ENCODE measurements at places on chromosomes 6 and 20.
A peak's percentile ranks its signal among the peaks of the same experiment; 100 is the strongest.

- DNase-seq = no peak
Measured at GRCh38 chr20:46851746-46852145, 42.9 kb upstream of the EYA2 start.

- DNase-seq = no peak
Measured at GRCh38 chr6:151372164-151372563, 19.2 kb downstream of the ZBTB2 start.

GRCh38 chr20:21808863-21809664 lies 103.6 kb downstream of the PAX1 start:
- peak; percentile 37 for DNase-seq

DNA sequence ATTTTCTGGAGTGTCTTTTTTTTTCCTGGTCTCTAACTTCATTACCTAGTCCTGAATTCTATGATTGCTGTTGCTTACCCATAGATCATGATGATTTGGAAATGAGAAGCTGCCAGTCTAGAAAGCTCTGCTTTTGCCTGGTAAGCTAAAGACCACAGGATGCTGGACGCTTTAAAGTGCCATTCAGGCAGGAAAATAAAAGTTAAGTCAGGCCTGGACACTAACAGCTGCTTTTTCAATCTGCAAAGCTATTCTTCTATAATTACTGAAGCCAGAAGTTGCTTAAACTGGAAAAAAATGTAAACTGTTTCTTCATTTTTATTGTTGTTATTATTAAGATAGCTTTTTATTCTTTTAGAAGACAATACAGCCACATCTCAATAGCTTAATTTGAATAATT lies 129.8 kb upstream of the SPACA1 start:
- no peak for DNase-seq

- no peak for DNase-seq
Measured at GRCh38 chr6:155406801-155407200, 48.8 kb downstream of the NOX3 start.

DNA sequence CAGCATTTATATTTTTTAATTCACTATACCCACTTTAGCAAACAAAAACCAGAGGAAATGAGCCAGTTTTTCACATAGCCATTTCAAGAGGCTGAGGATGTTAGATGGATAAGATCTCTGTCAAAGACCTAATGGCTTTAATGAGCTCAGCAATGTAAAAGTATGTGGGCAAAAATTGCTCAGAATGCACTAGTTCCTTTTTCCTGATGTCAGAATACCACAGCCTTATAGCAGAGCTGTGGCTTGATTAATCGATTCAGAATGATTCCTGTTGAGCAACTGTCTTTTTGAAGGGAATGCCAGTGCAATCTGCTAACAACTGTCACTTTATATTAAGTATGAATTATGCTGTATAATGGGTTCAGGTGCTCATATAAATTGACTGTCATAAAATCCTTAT lies 100.6 kb upstream of the HIVEP1 start:
- DNase-seq = peak; percentile 69

DNA sequence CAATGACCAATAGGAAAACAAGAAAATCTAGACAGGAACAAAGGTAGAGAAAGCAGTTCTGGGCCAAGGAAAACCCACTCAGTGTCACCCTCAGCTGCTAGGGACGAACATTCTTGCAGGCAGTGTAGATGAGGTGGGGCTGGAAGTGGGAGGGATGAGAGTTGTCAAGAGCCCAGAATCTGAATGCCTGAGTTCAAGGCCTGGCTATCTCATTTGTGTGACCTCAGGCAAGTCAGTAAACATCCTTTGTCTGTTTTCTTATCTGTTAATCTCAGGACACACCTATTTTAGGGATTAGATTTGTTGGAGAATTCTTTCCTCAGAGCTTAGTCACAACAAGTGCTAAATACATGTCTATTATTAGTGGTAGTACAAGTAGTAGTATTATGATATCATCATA lies 50.9 kb upstream of the KIF16B start:
- DNase-seq = no peak

DNA sequence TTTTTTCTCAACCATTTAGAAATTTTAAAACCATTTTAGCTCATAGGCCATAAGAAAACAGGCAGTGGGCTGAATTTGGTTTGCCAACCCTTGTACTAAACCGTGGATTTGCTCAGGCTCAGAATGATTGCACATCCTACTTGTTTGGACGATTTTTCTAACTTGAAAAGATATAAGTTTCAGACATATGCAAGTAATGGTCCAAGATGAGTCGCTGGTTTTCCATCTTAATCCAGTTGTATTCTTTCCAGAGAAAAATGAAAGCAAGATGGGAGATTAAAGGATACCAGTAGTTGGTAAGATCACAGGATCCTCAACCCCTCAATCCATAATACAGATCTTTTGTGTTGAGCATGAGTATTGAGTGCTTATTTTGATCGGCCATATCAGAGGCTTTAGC lies 250.9 kb downstream of the TINAG start:
- no peak for DNase-seq

- DNase-seq = peak; percentile 74
Measured at GRCh38 chr20:38369389-38369788, 23.1 kb downstream of the LBP start.

DNA sequence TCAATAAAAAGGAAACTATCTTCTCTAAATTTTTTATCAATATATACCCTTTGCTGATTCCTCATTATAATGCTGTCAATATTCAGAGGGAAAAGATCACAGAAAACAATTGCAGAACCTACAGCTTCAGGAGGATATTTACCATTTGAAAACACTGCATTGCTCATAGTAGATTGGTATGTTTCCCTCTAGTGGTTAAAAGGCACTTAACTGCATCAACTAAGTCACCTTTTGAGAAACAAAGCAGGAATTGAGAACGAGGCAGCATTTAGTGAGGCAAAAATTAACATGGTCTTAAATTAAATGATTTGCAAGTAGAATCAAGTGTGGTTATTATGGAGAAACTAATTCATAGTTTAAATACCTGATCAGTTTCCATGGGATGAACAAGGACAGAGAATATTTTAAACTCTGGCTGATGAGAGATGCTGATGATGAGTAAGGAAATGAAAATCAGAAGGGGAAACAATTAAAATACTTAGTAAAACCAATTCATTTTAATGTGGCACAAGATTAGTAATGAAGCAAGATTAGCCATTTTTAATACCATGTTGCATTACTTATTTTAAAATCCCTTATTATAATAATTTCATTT lies 642.1 kb downstream of the EPHA7 start:
- peak; percentile 78 for DNase-seq

DNA sequence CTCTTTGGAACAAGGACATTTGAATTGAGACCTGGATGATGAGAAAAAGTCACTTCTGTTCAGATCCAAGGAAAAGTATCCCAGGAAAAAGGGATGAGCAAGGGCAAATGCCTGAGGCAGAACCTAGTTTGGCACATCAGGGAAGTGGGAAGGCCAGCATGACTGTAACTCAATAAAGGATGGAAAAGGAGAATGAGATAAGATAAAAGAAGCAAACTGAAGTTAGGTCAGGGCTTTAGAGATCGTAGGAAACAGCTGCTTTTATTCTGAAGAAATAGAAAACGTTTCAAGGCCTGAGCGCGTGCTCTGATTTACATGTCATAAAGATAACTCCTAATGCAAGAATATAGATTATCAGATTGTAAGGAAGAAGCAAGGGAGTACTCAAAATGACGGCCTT lies 450.0 kb downstream of the FRK start:
- no peak for DNase-seq

GRCh38 chr20:17572034-17572638 lies 2.3 kb downstream of the DSTN start:
- no peak for DNase-seq

DNA sequence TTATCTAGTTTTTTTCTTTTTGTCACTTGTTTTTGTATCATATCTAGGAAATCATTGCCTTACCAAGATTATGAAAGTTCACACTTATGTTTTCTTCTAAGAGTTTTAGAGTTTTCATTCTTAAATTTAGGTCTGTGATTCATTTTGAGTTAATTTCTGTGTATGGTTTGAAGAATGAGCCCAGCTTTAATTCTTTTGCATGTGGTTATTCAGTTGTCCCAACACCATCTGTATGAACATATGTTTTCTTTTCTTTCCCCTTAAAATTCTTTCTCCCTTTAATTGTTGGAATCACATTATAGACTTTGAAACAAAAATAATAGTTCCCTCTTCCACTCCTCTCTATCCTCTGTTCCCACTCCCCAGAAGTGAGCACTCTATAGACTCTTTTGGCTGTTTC lies 85.4 kb downstream of the SLX4IP start:
- no peak for DNase-seq

DNA sequence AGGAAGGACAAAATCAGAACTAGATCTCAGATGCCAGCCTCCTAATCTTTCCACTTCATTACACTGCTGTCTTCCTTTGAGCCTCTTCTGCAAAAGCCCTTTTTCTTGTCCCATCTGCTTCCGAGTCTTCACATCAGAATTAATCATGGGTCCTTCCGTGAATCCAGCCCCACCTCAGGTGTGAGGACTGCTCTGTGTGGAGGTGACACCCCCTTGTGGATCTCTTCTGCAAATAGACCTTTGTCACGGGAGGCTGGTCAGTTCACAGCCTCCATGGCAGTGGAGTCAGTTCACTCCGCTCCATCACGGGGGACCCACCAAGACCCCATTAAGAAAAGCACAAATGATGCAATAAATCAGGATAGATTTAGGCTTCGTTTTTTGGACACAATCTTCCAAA lies 171.1 kb downstream of the ADAT2 start:
- DNase-seq = no peak

DNA sequence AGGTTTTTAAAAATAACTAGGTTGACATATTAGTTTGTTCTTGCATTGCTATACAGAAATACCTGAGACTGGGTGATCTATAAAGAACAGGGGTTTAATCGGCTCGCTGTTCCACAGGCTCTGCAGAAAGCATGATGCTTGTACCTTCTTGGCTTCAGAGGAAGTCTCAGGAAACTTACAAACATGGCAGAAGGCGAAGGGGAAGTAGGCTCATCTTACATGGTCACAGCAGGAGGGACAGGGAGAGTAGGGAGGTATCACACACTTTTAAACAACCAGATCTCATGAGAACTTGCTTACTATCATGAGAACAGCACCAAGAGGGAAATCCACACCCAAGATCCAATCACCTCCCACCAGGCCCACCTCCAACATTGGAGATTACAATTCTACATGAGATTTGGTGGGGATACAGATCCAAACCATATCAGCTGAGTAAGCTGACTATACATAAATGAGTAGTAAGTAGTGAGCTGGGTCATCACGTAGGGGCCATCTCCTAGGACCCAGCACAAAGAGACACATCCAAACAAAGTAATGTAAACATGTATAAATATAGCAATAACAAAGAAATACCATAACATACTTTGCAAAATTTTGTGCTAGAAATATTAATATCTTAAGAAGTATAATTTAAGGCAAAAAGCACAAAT lies 31.4 kb upstream of the SIRPG start:
- DNase-seq = peak; percentile 26

- DNase-seq = peak; percentile 77
Measured at GRCh38 chr6:53532942-53533341, 12.0 kb downstream of the GCLC start.

DNA sequence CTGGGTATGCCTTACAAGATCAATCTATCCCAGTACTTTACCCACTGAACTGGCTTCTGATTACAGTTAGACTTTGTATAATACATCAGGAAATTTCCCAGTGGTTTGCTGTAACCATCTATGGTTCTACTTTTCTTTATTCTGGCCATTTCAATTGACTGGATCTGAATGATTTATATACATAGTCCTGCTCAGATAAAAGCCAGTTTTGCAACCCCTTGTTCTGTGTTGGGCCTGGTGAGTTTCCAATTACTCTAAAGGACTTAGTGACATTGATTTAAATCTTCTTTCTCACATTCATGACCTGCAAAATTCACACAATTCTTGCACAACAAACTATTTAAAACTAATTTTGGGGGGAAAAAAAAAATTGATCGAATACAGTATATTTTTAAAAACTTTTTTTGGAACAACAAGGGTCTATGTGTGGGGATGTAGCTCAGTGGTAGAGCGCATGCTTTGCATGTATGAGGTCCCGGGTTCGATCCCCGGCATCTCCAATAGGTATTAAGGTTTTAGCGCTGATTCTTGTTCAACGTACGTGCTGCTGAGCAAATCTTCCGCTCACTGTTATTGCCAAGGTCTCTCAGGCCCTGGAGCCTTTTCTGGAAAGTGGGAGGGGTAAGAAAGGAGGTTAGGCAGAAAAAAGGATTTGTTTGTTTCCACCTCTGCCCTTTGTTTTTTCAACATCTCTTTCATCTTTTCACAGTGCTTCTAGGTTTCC lies 117.5 kb downstream of the GPX5 start:
- peak; percentile 95 for DNase-seq

DNA sequence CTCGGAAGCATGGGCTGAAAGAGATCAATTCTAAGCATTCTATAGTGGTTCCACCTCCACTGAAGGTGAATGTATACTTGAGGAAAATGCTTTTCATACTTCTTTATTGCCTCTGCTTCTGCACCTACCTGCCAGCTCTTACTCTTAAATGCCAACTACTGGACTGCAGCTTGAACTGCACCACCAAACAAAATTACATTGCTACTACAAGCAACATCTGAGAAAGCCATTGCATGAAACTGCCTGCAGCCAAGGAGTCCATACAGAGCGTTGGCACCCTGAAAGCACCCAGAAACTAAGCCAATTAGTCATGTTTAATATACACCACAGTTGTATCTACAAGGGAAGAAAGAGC lies 440.9 kb downstream of the BTBD3 start:
- DNase-seq = peak; percentile 3

DNA sequence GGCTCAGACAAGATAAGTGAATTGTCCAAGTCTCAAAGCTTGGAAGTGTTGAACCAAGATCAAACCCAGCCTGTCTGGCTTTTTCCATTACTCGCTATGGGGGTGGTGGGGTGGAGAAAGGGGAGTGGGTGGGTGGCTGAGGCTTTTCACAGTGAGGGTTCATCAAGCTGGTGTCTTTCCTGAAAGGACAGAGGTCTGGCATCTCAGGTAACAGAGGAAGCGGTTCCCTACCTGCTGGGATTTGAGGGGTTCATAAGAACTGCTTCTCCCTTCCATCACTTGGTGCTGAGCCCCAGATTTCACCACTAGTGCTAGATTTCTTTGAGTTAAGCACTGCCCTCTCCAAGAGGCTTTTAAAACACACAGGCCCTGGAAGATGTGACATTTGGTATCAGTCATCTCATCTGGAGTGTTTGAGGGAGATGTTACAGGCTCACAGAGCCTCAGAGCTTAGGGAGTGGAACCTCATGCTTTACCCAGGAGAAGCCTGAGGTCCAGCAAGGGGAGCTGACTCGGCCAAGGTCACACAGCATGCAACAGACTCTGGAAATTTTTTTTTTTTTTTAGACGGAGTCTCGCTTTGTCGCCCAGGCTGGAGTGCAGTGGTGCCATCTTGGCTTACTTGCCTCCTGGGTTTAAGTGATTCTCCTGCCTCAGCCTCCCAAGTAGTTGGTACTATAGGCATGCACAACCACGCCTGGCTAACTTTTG lies 6.0 kb upstream of the VEGFA start:
- DNase-seq = no peak

DNA sequence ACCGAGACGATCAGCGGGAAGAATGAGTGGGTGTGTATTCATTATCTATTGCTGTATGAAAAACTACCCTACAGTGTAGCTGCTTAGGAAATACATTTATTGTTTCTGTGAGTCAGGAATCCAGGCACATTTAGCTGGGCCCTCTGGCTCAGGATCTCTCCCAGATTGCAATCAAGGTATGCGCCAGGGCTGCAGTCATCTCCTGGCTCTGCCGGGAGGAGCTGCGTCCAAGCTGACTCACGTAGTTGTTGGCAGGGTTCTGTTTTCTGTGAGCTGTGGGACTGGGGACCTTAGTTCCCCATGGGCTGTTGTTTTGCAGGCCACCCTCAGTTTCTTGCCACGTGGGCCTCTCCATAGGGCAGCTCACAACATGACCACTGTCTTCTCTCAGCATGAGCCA lies 68.2 kb upstream of the FUCA2 start:
- DNase-seq = no peak

GRCh38 chr6:4935975-4936680 lies 67.7 kb downstream of the RPP40 start:
- no peak for DNase-seq

Data from OCI-M1 (cell line).